ENCODE measurements at places on chromosomes 3 and 15. TPM values are rescaled to one million over a fixed set of nuclear protein-coding genes. Genes with fewer than 3 reads are reported as not detected.

The UPK1B gene
- total RNA-seq: not detected

The NGRN gene
- total RNA-seq: 96.8 TPM

The PKM gene
- total RNA-seq: 926 TPM

The GOLGA8T gene
- total RNA-seq: 0.26 TPM

The PPCDC gene
- 6.4 TPM for total RNA-seq

Data from fibroblast of lung (primary cell).